CD4-positive, alpha-beta T cell (primary cell): ENCODE measurements at places on chromosomes 2 and 18. TPM values are rescaled to one million over a fixed set of nuclear protein-coding genes. Genes with fewer than 3 reads are reported as not detected.

ANKRD29 gene
- 0.58 TPM for total RNA-seq

ZNF638 gene
- 86.4 TPM for total RNA-seq

XDH gene
- total RNA-seq, result 0.05 TPM

FAM110C gene
- 0.16 TPM for total RNA-seq

CYP1B1 gene
- 0.17 TPM for total RNA-seq

RUFY4 gene
- total RNA-seq, result 0.85 TPM

ECEL1 gene
- not detected for total RNA-seq

DNA sequence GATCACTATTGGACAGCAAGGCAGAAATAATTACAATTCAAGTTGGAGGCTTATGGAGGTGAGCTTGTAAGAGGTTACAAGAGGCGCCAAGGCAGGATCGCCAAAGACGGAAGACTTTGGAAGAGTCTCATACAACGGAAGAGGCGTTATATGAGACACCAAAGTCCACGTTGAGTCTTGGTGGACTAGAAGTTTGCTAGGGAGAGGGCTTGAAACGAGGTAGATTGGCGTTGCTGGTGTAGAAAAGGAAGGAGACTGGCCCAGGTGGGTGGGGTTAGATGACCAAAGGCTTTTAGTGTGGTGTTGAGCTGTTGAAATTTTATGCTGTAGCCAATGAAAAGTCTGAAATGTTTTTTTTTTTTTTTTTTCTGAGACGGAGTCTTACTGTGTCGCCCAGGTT lies 1.4 kb downstream of the MSH2 start:
- DNase-seq, result no peak
- H3K4me1 ChIP-seq, result peaks cover 23% of the 10 kb centered on the region
- H3K36me3 ChIP-seq, result peaks cover 3% of the 10 kb centered on the region
- H3K27ac ChIP-seq, result no peak overlapping the region
- no peaks in the 10 kb centered on the region for H3K27me3 ChIP-seq

- H3K27ac ChIP-seq, result no peak overlapping the region
- DNase-seq, result no peak
- no peaks in the 10 kb centered on the region for H3K36me3 ChIP-seq
- H3K4me3 ChIP-seq, result no peak overlapping the region
These were observed 326.4 kb upstream of the SPHKAP start for GRCh38 chr2:228507870-228508269.

DNA sequence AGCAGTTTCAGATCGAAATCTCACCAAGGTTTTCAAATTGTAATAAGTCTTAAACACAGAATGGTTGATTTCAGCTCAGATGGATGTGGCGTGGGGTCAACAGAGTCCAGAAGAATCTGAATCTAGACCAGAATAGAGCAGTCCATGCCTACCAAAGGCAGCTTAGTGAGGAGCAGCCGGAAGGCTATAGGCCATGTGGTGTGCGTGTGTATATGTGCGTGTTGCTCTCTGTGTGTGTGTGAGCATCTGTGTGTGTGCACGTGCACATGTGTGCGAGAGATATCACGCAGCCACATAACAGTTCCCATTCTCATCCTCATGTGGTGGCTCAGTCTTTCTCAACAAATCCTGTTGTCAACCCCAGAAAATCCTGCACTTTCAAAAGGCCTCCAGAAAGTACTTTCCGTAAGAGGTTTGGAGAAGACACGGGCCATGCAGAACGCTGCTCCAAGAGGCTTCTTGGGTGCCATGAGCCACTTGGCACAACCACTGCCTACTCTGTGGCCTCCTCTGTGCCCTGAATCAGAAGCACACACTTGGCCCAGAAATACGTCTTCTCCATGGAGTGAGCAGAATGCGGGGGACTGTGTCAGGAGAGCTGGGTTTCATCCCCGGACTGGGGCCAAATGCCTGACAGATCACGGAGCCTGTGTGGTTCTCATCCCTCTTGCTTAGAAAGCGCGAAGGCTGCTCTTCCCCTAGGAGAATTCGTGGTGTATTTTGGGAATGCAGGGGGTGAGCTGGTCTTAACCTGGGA lies 67.3 kb downstream of the ACKR3 start:
- no peaks in the 10 kb centered on the region for H3K36me3 ChIP-seq
- no peak overlapping the region for H3K4me3 ChIP-seq
- H3K4me1 ChIP-seq, result no peaks in the 10 kb centered on the region
- no peak overlapping the region for H3K27ac ChIP-seq
- peaks cover 8% of the 10 kb centered on the region for H3K27me3 ChIP-seq

DNA sequence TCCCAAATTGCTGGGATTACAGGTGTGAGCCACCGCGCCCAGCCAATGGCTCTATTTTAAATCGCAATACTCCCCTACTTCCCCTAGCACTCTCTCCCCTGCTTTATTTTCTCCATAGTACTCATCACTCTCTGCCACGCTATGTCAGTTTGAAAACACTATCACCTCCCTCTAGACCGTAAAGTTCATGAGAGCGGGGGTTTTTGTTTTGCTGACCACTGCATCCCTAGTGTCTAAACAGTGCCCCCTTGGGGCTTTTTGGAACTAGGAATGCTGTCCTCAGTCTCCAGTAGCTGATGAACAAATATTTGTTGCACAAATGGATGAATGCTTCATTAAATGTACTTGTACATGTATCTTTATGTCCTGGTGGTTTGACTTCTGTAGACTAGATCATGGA lies 44.1 kb downstream of the ATOH8 start:
- no peak overlapping the region for H3K27ac ChIP-seq
- peaks cover 5% of the 10 kb centered on the region for H3K27me3 ChIP-seq
- no peaks in the 10 kb centered on the region for H3K4me1 ChIP-seq
- no peak for DNase-seq
- H3K36me3 ChIP-seq, result no peaks in the 10 kb centered on the region

DNA sequence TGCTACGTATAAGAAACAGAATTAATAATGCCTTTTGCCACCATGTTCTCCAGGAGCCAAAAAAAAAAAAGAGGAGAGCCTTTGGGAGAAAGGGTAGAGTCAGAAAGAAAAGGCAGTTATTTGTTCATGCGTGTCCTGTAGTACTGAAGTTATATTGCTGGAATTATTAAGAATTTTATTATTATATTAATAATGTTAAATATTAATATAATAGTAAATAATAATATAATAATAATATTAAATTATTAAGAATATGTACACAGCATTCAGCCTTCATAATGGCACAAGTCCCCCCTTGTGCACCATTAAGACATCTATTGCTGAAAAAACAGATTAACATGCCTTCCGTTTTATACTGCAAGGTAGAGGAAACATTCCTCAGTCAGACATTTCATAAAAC lies 8.1 kb downstream of the REG1A start:
- no peak overlapping the region for H3K4me3 ChIP-seq
- no peak for DNase-seq
- no peaks in the 10 kb centered on the region for H3K36me3 ChIP-seq
- no peaks in the 10 kb centered on the region for H3K27me3 ChIP-seq

- no peaks in the 10 kb centered on the region for H3K4me1 ChIP-seq
- H3K36me3 ChIP-seq, result no peaks in the 10 kb centered on the region
- H3K4me3 ChIP-seq, result no peak overlapping the region
These were observed 73.8 kb upstream of the THUMPD2 start for GRCh38 chr2:39852831-39853230.

DNA sequence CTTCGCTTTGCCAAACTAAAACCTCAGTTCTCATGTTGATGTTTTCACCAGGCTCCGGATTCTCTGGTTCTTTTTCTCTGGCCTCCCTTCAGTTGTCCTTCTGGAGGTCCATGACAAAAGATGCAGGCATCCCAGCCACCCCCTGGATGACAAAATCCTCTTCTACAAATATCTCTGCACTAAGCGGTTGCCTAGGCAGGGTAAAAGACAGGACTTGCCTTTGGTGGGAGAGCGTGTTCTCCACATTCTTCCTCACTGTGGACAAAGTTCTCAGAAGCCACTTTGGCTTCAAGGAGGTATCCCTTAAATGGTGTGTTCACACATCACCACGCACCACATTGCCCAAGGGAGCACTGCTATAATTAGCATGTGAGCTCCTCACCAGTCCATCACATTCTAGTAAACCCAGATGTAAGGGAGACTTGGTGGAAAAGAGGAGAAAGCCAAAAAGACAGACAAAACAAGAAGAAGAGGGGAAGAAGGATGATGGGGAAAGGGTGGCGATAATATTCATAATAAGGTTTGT lies 23.6 kb upstream of the MRPL33 start:
- H3K4me3 ChIP-seq, result no peak overlapping the region
- no peaks in the 10 kb centered on the region for H3K4me1 ChIP-seq
- H3K27me3 ChIP-seq, result peaks cover 1% of the 10 kb centered on the region
- no peaks in the 10 kb centered on the region for H3K36me3 ChIP-seq
- DNase-seq, result no peak
